ENCODE measurements at places on chromosomes 5 and 9. TPM values are rescaled to one million over a fixed set of nuclear protein-coding genes. Genes with fewer than 3 reads are reported as not detected.

QRFP gene
- total RNA-seq, result not detected

FOXD4L4 gene
- 0.16 TPM for total RNA-seq

PFN3 gene
- total RNA-seq, result not detected

LCN9 gene
- total RNA-seq, result not detected

ACER2 gene
- 2.4 TPM for total RNA-seq

ISL1 gene
- total RNA-seq, result not detected

F12 gene
- 6.5 TPM for total RNA-seq

TOPORS gene
- 12.8 TPM for total RNA-seq

FOXI1 gene
- not detected for total RNA-seq

SMC2 gene
- 65.4 TPM for total RNA-seq

TEX53 gene
- not detected for total RNA-seq

KIF4B gene
- 0.30 TPM for total RNA-seq

PIP5K1B gene
- total RNA-seq, result 2.5 TPM

OR1Q1 gene
- 0.26 TPM for total RNA-seq

STK32A gene
- not detected for total RNA-seq

Data from activated T-cell treated with anti-CD3 and anti-CD28 coated beads, Interleukin-2, amount 50 U/mL, for 72 hours (primary cell).